Astrocyte (in vitro differentiated cells and primary cell): ENCODE measurements at places on chromosomes 3 and 15. TPM values are rescaled to one million over a fixed set of nuclear protein-coding genes. Genes with fewer than 3 reads are reported as not detected.

DNA sequence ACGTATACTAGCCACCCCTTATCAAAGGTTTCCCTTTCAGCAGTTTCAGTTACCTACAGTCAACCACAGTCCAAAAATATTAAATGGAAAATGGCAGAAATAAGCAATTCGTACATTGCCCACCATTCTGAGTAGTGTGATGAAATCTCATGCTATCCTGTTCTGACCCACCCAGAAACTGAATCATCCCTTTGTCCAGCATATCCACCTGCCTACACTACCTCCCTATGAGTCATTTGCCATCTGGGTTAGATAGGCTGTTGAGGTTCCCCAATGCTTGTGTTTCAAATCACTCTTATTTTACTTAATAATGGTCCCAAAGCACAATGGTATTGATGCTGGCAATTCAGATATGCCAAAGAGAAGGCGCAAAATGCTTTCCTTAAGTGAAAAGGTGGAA, 15.3 kb upstream of the PHC3 start:
- peak; percentile 27 for DNase-seq
- no peak overlapping the region for H3K4me3 ChIP-seq
- peaks cover 3% of the 10 kb centered on the region for H3K27me3 ChIP-seq
- H3K27ac ChIP-seq: no peak overlapping the region

GRCh38 chr3:71805199-71805598, 20.3 kb upstream of the PROK2 start:
- no peak for DNase-seq
- no peaks in the 10 kb centered on the region for H3K4me1 ChIP-seq
- H3K27me3 ChIP-seq: peaks cover 2% of the 10 kb centered on the region
- H3K27ac ChIP-seq: no peak overlapping the region
- no peak overlapping the region for H3K4me3 ChIP-seq

- peaks cover 11% of the 10 kb centered on the region for H3K4me1 ChIP-seq
- DNase-seq: peak; percentile 6
- H3K36me3 ChIP-seq: peaks cover 11% of the 10 kb centered on the region
Observed at GRCh38 chr15:72271895-72272212, 500 bp downstream of the PARP6 start.

GOLGA6L24 gene
- not detected in 2 replicates for total RNA-seq

DNA sequence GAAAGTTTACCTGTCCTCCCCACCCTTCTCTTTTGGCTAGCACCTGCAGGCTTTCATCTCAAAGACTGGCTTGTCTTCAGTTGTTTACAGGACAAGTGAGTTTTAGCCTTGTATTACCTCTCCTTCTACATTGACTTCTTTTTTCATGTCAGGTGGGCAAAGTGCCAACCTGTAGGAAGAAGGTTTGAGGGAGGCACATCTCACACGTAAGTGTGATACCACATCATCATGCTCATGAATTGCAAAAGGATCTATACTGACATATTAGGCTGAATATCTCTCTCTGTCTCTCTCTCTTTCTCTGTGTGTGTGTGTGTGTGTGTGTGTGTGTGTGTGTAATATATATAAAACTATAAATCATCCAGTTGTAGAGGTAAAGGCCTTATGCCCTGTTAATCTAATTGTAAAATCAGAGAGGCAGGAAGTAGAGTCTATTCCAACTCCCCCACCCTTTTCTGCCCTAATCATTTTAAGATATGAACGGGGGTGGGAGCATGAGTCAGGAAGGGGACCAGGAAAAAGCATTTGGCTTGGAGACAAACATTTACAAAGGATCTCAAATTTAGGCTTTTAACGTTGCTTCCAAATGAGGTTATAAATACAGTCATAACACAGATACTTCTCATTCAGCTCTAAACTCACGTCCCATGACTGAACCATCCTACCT, 107.0 kb upstream of the PFN2 start:
- peak overlapping the region; percentile 97 for H3K27ac ChIP-seq
- H3K36me3 ChIP-seq: no peaks in the 10 kb centered on the region
- no peaks in the 10 kb centered on the region for H3K27me3 ChIP-seq
- peaks cover 55% of the 10 kb centered on the region for H3K4me1 ChIP-seq
- no peak overlapping the region for H3K4me3 ChIP-seq

- no peaks in the 10 kb centered on the region for H3K36me3 ChIP-seq
- no peaks in the 10 kb centered on the region for H3K27me3 ChIP-seq
- H3K27ac ChIP-seq: peak overlapping the region; percentile 94
- H3K4me3 ChIP-seq: peak overlapping the region; percentile 87
- H3K4me1 ChIP-seq: peaks cover 10% of the 10 kb centered on the region
Observed at GRCh38 chr3:41199866-41200668, 762 bp downstream of the CTNNB1 start.

GRCh38 chr3:195221876-195222617, 48.9 kb downstream of the XXYLT1 start:
- no peak for DNase-seq
- H3K4me3 ChIP-seq: no peak overlapping the region
- H3K27me3 ChIP-seq: no peaks in the 10 kb centered on the region
- H3K4me1 ChIP-seq: no peaks in the 10 kb centered on the region
- no peak overlapping the region for H3K27ac ChIP-seq

SV2B gene
- total RNA-seq: not detected in 2 replicates

- H3K36me3 ChIP-seq: no peaks in the 10 kb centered on the region
- H3K27ac ChIP-seq: no peak overlapping the region
- no peak overlapping the region for H3K4me3 ChIP-seq
Observed at GRCh38 chr15:50064673-50065072, 54.4 kb downstream of the ATP8B4 start.

CAPN3 gene
- 0.38 and 0.57 TPM in 2 replicates for total RNA-seq

- no peaks in the 10 kb centered on the region for H3K36me3 ChIP-seq
- peaks cover 37% of the 10 kb centered on the region for H3K4me1 ChIP-seq
- DNase-seq: peak; percentile 92
- no peaks in the 10 kb centered on the region for H3K27me3 ChIP-seq
Observed at GRCh38 chr3:11509173-11510000, 134.3 kb downstream of the VGLL4 start.

GRCh38 chr3:185763347-185764005, 61.4 kb downstream of the IGF2BP2 start:
- no peak overlapping the region for H3K27ac ChIP-seq
- H3K36me3 ChIP-seq: no peaks in the 10 kb centered on the region
- H3K4me3 ChIP-seq: no peak overlapping the region

AADACL2 gene
- not detected in 2 replicates for total RNA-seq

DNA sequence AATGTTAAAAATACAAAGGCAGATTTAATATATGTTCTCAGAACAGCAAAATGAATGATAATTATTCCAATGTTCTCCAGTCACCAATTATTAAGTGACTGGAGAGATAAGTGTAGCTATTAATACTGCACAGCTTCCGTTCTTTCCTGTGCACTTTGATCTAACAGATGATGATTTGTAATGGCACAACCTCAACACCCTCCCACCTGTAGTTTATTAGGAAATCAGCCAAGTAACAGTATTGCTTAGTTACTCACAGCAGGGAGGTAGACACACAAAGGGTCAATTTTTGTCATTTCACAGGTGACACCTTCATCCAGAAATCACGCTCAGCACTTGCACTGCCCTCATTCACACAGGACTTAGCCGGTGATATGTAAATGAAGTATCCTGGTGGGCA, 688.1 kb downstream of the EPHA3 start:
- H3K4me3 ChIP-seq: no peak overlapping the region
- no peaks in the 10 kb centered on the region for H3K27me3 ChIP-seq
- DNase-seq: no peak
- H3K27ac ChIP-seq: no peak overlapping the region
- no peaks in the 10 kb centered on the region for H3K4me1 ChIP-seq

DNA sequence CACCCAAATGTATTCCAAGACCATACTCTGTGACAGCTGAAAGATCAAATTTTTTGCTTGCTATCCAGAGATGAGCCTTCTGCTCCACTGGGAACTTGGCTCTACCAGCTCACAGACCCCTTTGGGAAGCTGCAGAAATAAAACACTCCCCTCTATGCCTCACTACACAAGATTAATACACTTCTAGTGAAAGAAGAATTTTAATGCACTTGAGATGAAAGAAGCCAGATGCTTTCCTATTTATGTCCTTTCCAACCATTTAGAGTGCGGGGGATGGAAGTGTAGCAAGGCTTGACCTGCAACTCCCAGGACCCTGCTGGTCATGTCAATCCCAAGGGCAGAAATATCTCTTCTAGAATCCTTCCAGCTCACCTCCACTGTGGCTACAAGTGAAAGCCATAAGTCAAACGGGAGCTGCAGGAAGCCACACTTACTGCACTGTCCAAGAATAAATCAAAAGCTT, 34.7 kb downstream of the ANXA2 start:
- peaks cover 70% of the 10 kb centered on the region for H3K36me3 ChIP-seq
- no peak overlapping the region for H3K4me3 ChIP-seq
- peak overlapping the region; percentile 76 for H3K27ac ChIP-seq
- no peak for DNase-seq
- H3K4me1 ChIP-seq: peaks cover 67% of the 10 kb centered on the region

- H3K27ac ChIP-seq: no peak overlapping the region
- H3K36me3 ChIP-seq: peaks cover 7% of the 10 kb centered on the region
- no peaks in the 10 kb centered on the region for H3K4me1 ChIP-seq
- H3K4me3 ChIP-seq: no peak overlapping the region
- peak; percentile 62 for DNase-seq
Observed at GRCh38 chr3:57855281-57855680, 99.2 kb downstream of the SLMAP start.

DNA sequence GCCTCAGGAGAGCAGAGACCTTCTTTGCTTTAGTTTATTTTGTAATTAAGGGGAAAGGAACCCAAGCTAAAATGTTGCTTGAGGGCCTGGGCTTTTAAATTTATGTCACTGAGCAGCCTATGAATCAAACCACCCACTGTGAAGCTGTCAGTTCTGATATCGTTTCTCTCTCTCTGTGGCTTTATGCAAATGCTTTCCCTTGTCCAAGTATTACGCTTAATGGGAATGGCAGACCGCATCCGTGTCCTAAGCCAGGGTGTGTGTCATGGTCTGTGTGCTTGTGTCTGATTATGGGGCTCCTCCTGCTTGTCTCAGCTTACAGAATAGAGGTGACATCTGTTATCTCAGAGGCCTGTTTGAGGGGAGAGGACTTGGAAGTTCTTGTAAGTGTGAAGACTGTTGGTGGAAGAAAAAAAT, 82.4 kb downstream of the EBLN2 start:
- H3K4me1 ChIP-seq: peaks cover 4% of the 10 kb centered on the region
- peak; percentile 72 for DNase-seq
- no peak overlapping the region for H3K27ac ChIP-seq
- no peaks in the 10 kb centered on the region for H3K36me3 ChIP-seq
- H3K27me3 ChIP-seq: peaks cover 9% of the 10 kb centered on the region

C3orf22 gene
- not detected in 2 replicates for total RNA-seq

ANKRD28 gene
- 61.3 and 66.1 TPM in 2 replicates for total RNA-seq

PARP15 gene
- 0.09 and 0.22 TPM in 2 replicates for total RNA-seq

- no peak overlapping the region for H3K4me3 ChIP-seq
- no peaks in the 10 kb centered on the region for H3K36me3 ChIP-seq
- no peaks in the 10 kb centered on the region for H3K4me1 ChIP-seq
Observed at GRCh38 chr15:30650012-30650929, 24.3 kb downstream of the ARHGAP11B start.

WDR72 gene
- 0.14 and 0.31 TPM in 2 replicates for total RNA-seq

CLEC3B gene
- total RNA-seq: 0.32 TPM in 1 of 2 replicates, not detected in the other

DNA sequence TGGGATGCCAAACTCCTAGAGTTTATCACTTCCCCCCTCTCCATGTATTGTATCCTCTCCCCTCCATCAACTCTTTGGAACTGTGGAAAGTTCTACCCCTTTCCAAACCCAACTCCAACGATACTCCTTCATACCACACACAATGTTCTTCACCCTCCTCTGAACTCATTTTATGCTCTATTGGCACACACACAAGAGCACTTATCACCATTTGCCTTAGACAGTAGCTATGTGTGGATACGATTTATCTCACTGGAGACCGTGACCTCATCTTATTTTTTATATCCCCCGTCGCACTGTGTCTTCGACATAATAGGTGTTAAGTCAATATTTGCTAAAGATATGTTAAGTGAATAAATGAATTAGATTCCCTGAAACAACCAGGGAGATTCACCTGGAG, 316.5 kb upstream of the PROK2 start:
- H3K4me1 ChIP-seq: peaks cover 6% of the 10 kb centered on the region
- no peak overlapping the region for H3K4me3 ChIP-seq
- no peaks in the 10 kb centered on the region for H3K36me3 ChIP-seq

MB21D2 gene
- 10.7 and 11.0 TPM in 2 replicates for total RNA-seq

DNA sequence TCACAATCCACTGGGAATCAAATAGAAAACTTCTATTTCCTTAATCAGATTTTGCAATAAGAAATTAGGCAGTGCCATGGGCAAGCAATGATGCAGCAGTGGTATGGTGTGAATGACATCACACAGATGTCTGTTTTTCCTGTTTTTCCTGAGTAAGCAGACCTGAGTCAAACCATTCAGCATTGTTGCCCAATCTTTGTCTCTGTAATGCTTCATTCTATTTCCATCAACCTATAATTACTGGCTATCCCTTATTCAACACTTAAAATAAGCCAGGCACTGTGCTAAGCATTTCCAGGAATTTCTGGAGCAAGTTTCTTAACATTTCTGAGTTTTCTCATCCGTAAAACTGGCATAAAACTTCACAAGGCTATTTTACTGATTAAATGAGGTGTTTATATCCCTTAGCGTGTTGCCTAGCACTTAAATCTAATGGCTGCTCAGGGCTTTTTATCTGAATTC, 11.3 kb upstream of the OXSR1 start:
- no peak overlapping the region for H3K27ac ChIP-seq
- no peaks in the 10 kb centered on the region for H3K27me3 ChIP-seq
- DNase-seq: no peak
- no peaks in the 10 kb centered on the region for H3K36me3 ChIP-seq

DNA sequence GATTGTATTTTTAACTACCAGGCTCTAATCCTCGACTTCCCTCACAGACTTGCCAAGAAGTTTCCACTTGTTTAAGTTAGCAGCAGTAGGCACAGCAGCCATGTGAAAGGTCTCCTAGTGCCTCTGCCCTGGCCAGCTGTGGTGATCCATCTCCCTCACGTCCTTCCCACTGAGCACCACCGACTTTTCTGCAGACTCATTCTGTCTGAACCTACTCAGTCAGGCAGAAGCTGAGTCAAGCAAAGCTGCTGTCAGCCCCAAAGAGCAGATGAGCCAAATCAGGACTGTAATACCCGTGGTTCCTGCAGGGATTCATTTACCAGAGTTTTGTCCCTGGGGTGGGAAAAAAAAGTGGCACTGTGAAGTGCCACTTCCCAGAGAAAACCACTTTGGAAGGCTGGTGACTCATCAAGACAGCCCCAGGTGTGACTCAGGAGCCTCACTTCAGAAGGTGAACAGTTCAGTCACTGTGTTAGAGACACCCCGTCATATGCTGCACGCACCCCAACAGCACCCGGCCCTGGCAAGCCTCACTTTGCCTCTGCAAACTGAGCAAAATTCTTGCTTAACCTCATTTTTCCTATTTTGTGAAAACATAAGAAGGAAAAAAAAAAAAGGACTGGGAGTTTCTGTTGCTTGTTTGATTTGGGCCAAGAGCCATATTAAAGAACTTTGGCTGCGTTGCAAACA, 76.0 kb downstream of the WWTR1 start:
- H3K27ac ChIP-seq: peak overlapping the region; percentile 93
- no peaks in the 10 kb centered on the region for H3K36me3 ChIP-seq
- DNase-seq: peak; percentile 91

GRCh38 chr3:13874891-13875290, 5.0 kb downstream of the WNT7A start:
- no peaks in the 10 kb centered on the region for H3K36me3 ChIP-seq
- no peak overlapping the region for H3K27ac ChIP-seq
- peaks cover 43% of the 10 kb centered on the region for H3K27me3 ChIP-seq
- H3K4me3 ChIP-seq: no peak overlapping the region
- H3K4me1 ChIP-seq: no peaks in the 10 kb centered on the region

EFHB gene
- 0.94 and 1.2 TPM in 2 replicates for total RNA-seq

GOLGA8T gene
- 0.32 TPM in 1 of 2 replicates, not detected in the other for total RNA-seq
